ENCODE measurements at places on chromosomes 13 and 19.
A peak's percentile ranks its signal among the peaks of the same experiment; 100 is the strongest.

DNA sequence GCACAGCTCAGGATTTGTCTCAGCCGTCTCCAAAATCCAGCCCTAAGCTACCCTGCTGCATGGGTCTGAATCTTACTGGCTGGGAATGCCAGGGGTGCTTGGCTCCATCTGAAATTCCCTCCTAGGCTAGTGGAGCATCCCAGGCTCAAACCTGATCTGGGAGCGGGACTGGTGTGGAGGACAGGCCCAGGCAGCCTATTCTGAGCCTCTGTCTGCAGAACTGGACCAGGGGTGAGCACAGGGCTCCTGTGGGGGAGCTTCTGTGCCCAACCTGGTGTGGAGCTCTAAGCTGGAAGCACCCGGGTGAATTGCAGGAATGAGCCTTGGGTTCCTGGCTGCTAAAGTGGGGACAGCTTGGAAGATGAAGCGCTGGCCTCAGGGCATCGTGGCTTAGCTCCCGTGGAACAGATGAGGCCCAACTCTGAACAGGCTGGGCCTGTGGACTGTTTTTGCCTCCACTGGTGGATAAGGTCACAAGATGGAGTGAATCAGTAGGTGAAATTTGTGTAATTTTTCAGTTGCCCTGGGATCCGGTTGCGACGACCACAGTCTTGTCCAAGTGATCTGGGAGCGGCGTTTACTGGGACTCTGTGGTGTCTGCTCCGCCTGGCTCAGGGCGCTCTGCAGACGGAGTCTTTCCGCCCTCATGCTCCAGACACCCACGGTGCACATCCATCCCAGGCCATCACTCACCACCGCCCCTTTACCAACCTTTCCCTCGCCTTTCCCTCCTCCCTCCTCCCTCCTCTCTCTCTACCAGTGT, 79.5 kb downstream of the TEX29 start:
- no peak for DNase-seq

DNA sequence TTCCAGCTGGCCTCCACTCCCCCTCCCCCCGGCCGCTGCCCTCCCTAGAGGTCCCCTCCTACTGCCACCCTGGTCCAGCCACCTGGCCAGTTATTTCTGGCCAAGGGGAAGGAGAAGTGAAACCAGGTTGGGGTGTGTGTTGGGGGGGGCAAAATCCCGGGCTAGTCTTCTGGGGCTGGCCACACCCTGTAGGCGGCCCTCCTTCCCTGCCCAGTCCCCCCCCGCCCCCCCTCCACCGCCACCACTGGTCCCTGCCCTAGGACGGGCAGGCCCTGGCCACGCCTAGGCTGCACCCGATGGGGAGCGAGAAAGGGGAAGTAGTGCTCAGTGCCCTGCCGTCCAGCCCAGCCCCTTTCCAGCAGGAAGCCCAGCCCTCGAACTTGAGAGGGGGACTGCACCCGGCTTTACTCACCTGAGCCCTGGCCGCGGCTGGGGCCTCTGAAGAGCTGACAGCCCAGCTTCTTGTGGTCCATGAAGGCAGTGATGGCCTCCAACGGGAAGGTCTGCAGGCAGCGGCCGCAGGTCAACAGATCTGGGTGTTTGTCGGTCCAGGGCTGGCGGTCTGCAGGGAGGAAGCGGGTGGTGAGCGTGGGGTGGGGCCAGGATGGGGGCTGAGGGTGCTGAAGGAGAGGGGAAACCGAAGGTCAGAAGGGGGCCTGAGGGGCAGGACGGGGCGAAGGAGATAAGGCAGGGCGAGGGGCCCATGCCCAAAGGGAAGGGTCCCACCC, 813 bp downstream of the ZNF296 start:
- DNase-seq: peak; percentile 39

GRCh38 chr13:31124204-31124603, 37.5 kb downstream of the HSPH1 start:
- no peak for DNase-seq

DNA sequence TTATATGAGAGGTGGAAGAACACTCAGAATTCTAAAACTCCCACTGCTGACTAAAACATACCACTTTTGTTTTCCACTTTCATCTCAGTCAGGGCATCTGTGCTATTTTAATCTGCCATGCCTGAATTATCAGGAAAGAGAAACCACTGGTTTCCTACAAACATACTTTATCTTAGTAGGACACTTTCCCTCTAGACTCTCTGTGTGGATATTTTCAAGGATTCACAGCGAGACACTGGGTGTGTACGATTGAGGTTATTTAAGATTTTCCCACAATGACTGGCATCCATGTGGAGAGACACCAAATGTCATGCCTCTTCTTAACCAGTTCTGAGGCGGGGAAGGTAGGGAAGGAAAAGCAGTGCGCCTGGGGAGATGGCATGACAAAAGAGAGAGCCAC, 212.2 kb downstream of the ENOX1 start:
- no peak for DNase-seq

DNA sequence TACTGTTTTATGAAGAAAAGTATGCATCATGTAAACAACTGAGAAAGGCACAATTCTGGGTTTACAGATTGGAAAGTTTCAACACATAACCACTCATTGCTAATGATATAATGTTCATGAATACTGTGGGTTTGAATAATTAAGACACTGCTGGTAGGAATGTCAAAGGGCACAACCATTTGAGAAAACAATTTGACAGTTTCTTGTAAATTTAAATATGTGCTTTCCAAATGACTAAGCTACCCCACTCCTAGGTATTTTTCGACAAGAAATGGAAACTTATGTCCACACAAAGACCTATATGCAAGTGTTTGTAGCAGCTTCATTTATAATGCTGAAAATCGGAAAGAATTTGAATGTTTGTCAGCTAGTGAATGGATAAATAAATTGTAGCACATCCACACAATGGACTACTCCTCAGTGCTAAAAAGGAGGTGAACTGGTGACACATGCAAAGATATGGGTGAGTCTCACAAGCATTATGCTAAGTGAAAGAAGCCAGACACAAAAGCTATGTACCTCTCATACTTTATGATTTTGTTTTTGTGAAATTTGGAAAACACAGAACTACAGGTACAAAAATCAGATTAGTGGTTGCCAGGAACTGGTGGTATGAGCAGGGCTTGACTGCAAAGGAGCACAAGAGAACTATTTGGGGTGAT, 44.8 kb upstream of the FLT1 start:
- DNase-seq: no peak

GRCh38 chr19:37695144-37695899, 24.2 kb downstream of the ZNF607 start:
- DNase-seq: no peak

GRCh38 chr19:34459614-34460013, 21.9 kb upstream of the WTIP start:
- DNase-seq: no peak

DNA sequence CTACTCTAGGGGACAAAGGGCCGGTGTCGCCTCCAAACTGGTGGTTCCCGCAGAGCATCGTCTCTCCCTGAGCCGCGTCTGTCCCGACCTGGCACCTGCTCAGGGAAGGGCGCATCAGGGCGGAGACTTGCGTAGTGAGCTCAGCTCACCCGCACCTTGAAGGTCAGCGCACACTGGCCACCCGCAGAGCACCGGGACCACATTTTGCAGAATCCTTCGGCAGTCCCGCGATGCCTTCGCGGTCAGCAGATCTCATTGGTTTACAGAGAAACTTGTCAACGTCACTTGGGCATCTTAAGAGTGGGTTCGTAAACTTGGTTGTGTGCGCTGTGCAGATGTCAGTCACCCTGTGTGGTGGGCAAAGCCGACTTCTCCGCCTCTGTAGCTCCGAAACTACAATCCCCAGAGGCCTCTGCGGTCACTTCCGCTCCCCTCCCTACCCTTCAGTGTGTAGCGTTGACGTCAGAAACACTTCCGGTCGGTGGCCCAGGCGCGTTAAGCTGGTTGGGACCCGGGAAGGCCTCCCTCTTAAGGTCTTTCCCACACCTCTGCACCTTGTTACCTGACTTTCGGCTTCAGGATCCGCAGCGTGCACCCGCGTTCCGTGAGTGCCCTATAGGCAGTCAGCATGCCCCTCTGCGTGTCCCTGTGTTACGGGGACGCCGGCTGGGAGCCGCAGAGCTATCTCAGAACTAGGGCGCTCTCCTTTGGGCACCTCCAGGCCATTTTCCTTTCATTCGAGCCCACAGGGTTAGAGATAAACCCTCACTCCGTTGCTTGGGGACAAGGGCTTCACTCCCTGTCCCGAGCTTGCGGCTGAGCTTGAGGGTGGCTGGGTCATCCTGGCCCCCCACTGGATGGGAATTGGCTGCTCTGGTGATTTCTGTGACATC, 36.5 kb upstream of the ZNF527 start:
- DNase-seq: no peak

- DNase-seq: no peak
These were observed 2.0 kb upstream of the KLF12 start for GRCh38 chr13:74136084-74136658.

DNA sequence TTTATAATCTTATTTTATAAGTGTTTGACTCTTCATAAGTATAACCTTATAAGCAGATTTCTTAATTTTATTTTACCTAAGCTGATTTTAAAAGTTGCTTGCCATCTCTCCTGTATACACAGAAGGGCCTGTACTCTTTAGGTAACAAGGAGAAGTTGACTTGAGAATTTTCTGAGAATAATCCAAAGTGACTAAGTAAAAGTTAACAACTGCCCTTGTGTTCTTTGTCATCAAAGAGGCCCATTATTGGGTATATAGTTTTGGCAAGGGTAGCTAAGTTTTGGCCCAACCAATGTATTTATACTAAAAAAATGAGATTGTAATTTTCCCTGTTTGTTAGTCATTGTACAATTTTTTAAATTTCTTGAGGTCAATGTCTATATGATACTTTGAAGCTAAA, 3.2 kb downstream of the LCP1 start:
- no peak for DNase-seq

GRCh38 chr13:31970231-31970930, 61.2 kb upstream of the FRY start:
- no peak for DNase-seq

DNA sequence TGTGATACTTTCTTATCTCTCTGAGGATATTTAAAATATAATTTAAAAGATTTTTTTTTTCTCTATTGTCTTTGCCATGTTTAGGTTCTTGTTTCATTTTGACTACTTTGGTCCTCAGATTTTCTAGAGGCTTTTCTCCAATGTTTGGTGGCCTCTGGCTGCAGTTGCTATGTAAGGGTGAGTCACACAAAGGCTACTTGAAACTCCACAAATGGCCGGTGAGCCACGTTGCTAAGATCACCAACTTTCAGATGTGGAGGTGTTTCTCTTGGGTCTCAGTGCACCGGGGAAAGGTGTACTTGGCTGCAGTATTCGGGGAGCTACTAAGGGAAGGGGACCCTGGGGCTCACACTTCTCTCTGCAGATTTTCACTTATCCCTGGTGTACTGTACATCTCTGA, 248.1 kb downstream of the HS6ST3 start:
- no peak for DNase-seq

DNA sequence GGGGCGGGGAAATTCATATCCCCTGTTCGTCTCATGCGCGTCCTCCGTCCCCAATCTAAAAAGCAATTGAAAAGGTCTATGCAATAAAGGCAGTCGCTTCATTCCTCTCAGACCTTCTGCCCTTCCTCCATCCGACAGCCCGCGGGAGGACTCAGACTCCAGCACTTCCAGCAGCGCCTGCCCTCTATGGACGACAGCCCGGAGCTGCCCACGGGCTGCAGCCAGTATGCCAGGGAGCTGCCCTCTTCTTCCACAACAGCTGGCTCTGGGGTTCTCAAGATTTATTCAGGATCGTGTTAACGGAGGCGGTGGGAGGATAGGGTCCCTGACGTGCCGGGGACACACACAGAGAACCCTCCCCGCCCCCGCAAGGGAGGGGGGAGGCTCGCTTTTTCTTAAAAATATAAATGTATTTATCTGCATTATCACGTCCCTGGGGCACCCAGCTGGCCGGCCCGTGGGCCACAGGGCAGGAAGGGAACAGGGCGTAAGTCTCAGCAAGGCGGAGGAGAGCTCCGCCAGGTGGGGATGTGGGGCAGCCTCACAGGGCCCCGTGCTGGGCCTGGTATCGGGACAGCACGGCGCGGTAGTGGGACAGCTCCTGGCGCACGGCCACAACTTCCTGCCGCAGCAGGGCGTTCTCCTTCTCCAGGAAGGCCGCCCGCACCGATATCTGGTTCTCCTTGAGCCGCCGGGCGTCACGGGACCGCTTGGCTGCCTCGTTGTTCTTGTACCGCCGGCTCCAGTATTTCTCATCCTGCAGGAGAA, 6.7 kb downstream of the DBP start:
- no peak for DNase-seq

GRCh38 chr13:29578300-29579085, 17.0 kb downstream of the SLC7A1 start:
- no peak for DNase-seq

- no peak for DNase-seq
These were observed 24.5 kb downstream of the SAE1 start for GRCh38 chr19:47155148-47155547.

DNA sequence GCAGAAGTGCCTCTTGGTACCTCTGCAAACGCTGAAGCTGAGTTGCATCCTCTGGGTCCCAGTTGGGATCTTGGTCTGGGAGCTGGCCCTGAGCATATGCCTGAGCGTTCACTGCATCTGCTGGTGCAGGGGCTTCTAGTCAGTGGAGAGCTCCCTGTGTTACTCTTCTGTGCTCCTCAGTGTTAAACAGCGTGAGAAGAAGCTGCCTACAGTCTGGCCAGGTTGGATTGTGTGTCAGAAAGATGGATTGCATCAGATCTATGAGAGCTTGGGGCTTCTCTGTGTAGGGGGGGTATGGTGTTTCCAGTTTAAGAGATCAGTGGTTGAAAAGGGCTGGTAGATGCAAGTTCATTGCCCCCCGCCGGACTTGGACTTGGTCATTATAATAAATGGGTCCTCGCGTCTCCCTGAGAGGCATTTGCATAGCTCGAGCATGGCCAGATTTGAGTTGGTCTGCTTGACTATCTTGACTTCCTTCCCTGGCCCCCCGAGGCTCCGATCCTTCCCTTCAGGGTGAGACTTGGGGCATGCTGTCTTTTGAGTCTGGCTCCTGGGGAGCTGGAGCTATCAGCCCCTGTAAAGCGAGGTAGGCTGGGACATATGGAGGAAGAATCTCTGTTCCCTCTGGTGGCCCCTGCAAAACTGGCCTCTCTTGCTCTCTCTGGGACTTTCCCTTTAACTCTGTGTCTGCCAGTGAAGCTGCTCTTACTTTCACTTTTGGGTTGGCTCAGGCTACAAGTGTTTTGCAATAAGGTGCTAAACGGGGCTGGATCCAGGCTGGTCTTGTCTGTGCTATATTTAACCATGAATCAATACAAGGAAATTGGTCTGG, 52.9 kb downstream of the OR10H4 start:
- peak; percentile 33 for DNase-seq

- no peak for DNase-seq
These were observed 41.7 kb downstream of the LTBP4 start for GRCh38 chr19:40642757-40643305.

DNA sequence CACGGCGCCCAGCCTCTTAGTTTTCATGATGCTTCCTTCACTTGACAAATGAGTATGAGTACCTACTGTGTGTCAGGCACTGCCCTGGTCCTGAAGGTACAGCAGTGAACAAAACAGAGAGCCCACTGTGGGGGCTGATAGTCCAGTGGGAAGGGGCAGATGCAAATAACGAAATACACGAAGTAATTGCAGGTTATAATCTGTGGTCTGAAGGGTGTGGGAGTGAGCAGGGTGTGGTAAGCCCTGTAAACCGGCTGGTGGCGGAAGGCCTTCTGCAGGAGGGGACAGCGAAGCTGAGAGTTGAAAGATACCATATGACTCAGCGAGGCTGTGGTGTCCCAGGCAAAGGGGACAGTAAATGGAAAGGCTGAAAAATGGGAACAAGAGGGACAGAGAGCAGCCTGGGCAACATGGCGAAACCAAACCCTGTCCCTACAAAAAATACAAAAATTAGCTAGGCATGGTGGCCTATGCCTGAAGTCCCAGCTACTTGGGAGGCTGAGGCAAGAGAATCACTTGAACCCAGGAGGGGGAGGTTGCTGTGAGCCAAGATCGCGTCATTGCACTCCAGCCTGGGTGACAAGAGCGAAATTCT, 60.5 kb downstream of the MAP4K1 start:
- no peak for DNase-seq

Measured in HepG2 (cell line).